ENCODE measurements at places on chromosomes 6 and 20. TPM values are rescaled to one million over a fixed set of nuclear protein-coding genes. Genes with fewer than 3 reads are reported as not detected.

DNA sequence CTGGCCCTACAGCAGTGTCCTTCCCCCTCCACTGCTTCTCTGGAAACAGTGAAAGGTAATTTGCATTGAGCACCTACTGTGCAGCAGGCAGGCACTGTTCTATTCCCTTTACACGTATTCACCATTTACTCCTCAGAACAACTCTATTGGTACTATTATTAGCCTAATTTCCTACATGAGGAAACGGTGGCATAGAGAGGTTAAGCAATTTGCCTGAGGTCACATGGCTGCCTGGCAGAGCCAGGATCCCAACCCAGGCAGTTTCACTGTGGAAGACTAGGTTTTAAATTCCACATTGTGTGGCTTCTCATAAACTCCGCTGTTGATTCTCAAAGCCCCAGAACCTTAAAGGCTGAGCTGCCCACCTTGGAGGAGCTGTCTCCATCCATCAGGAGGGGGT, 72.7 kb downstream of the CLIC5 start:
- DNase-seq = no peak
- H3K4me3 ChIP-seq = no peak overlapping the region
- no peaks in the 10 kb centered on the region for H3K27me3 ChIP-seq

- H3K36me3 ChIP-seq = no peaks in the 10 kb centered on the region
- no peaks in the 10 kb centered on the region for H3K27me3 ChIP-seq
- H3K4me1 ChIP-seq = no peaks in the 10 kb centered on the region
- no peak overlapping the region for H3K27ac ChIP-seq
- H3K4me3 ChIP-seq = no peak overlapping the region
- DNase-seq = no peak
Measured at GRCh38 chr6:13195803-13196202, 132.5 kb downstream of the TBC1D7 start.

DNA sequence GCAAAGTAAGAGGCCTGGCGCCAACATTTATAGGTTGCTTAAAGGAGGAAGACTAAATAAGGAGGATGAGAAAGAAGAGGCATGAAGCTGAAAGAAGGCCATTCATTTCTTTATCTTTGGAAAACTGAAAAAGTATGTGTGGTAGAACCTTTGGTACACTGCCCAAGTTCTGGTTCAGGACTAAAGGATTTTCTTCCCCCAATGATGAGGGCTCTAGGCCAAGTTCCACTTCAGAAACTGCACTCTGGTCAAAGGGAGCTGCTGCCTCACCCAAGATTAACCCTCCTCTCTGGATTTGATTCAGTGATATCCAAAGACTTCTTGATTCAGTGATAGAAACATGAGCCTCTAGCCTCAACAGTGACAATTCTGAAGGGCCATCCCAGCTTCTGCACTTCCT, 5.0 kb upstream of the KPNA5 start:
- no peaks in the 10 kb centered on the region for H3K4me1 ChIP-seq
- H3K27ac ChIP-seq = no peak overlapping the region
- no peak overlapping the region for H3K4me3 ChIP-seq
- H3K36me3 ChIP-seq = no peaks in the 10 kb centered on the region
- DNase-seq = no peak

- H3K4me1 ChIP-seq = peaks cover 4% of the 10 kb centered on the region
- peaks cover 57% of the 10 kb centered on the region for H3K27me3 ChIP-seq
- no peak overlapping the region for H3K27ac ChIP-seq
- no peak overlapping the region for H3K4me3 ChIP-seq
Measured at GRCh38 chr6:1608222-1609040, 1.3 kb upstream of the FOXC1 start.

DNA sequence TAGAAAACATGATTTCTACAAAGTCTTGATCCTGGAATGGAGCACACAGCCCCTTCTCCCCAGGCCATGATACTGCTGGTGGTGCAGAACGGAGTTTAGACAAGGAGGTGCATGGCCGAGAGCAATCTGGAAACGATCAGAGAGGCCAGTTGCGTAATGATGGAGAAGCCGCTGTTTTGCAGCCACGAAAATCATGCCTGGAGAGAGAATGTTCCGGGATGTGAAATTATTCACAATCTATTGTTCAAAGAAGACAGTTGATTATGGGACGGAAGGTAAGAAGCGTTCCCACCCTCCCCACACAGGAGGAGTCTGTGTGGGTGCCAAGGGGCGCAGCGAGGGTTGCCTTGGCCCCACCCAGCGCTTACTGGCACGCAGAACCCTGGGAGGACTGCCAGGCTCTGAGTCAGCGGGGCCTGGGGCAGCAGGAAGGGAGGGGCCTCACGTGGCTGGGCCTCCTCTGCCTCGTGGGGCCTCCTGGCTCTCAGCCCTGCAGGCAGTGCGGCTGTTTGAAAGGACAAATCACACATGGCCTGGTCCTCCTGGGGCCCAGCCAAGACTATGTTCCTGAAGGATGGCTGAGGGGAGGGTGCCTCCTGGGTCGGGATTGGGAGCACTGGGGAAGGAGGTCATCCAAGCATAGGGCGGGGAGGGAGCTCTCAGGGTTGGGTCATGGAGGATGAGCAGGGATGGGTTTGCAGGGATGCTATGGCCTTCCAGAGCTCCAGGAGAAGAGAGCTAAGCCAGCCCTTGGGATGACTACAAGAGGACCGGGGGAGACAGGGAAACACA, 8.7 kb upstream of the AP5S1 start:
- no peaks in the 10 kb centered on the region for H3K27me3 ChIP-seq

- H3K27me3 ChIP-seq = no peaks in the 10 kb centered on the region
- peak overlapping the region; percentile 32 for H3K27ac ChIP-seq
- no peak for DNase-seq
- H3K4me3 ChIP-seq = no peak overlapping the region
- peaks cover 58% of the 10 kb centered on the region for H3K4me1 ChIP-seq
Measured at GRCh38 chr6:108585921-108586536, 25.3 kb downstream of the FOXO3 start.

DNA sequence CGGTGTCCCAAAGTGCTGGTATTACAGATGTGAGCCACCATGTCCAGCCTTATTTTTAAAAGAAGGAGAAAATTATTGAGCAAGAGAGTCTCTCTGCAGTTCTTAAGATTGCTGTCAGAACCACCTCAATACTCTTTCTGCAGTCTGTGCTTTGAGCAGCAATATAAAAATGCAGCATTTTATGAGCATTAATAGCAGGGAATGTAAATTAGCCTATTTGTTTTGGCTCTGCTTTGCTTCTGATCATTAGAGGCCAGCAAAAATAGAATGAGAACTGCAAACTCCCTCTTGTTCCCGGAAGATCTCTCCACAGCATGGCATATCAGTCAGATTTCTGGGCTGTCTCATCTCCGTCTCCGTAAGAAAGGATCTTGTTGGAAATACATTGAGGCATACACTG, 35.8 kb downstream of the C6orf15 start:
- no peaks in the 10 kb centered on the region for H3K27me3 ChIP-seq
- H3K4me1 ChIP-seq = peaks cover 9% of the 10 kb centered on the region
- H3K4me3 ChIP-seq = no peak overlapping the region
- no peak overlapping the region for H3K27ac ChIP-seq
- DNase-seq = no peak

DNA sequence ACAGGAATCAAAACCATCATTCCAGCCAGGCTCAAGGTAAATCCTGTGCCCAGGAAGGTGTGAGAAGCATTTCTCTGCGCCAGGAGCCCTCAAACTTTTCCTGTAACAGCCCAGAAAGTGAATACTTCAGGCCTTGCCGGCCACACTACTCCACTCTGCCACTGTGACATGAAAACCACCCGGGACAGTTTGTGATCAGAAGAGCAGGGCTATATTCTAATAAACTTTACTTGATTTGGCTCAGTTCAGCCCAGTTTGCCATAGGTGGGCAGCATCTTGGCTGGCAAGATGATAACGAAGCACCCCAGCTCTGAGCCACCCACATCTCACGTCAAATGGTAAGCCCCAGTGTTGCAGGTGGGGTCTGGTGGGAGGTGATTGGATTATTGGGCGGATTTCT, 249.4 kb downstream of the DLL1 start:
- DNase-seq = no peak
- no peak overlapping the region for H3K27ac ChIP-seq
- no peaks in the 10 kb centered on the region for H3K27me3 ChIP-seq
- H3K4me1 ChIP-seq = peaks cover 5% of the 10 kb centered on the region

DNA sequence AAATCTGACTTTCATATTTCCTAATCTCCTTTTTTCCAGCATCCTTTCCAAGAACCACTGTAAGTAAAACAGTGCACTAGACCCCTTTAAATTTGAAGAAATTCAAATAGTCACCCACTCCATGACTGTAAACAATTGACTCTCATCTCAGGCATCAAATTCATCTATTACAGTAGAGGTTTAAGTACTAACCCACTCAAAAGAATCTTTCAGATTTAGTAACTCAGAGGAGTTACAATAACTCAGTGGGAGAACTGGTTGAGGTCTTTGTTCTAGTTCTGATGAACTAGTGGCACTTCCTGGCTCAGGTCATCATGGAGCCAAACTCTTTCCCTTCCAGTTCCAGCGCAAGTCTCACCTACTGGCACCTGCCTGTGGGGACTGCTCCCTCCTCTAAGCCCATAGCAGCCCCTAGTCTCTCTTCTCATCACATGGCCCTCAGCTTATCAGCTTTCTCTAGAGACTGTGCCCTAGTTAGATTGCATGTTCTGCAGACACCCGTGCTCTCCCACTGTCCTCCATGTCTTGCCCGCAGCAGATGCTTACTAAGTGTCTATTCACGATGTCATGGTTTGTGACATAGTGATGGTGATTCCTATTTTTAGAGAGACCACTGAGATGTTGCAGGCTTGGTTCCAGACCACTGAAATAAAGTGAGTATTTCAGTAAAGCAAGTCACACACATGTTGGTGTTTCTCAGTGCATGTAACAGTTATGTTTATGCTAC, 196.2 kb downstream of the TBC1D7 start:
- no peaks in the 10 kb centered on the region for H3K36me3 ChIP-seq
- no peaks in the 10 kb centered on the region for H3K4me1 ChIP-seq
- H3K27me3 ChIP-seq = no peaks in the 10 kb centered on the region
- no peak for DNase-seq
- H3K4me3 ChIP-seq = no peak overlapping the region
- no peak overlapping the region for H3K27ac ChIP-seq

DNA sequence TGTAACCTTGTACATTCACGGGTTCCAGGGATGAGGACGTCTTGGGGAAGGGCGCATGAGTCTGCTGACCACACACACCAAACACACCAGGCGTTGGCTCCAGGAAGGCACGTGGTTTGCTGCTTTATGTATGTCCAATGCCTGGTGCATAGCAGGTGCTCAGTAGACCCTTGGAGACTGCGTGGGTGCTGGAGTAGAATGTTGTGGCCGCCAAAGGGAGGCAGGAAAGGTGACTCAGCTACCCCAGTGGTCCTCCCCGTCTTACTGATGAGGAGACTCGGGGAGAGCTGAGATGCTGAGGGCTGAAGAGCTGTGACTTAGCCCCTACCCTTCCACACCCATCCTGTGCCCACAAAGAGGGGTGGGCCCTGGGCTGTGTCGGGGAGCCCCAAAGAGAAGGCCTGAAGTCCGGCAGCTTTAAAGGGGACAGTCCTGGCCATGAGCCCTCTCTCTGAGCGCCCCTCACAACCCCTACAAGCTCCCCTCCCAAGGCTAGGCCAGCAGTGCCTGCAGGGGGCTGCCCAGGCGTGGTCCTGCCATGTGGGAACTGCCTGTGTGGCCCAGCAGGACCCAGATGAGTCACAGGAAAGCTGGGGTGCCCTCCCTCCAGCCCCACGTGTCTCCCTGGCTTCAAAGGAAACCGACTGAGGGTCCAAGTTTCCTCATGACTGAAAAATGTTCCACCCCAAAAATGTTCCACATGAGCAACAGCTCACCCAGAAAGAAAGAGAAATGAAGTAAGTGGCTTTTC, 28.0 kb upstream of the PTGIS start:
- H3K27ac ChIP-seq = peak overlapping the region; percentile 24
- no peaks in the 10 kb centered on the region for H3K27me3 ChIP-seq
- H3K36me3 ChIP-seq = no peaks in the 10 kb centered on the region
- peaks cover 16% of the 10 kb centered on the region for H3K4me1 ChIP-seq
- no peak overlapping the region for H3K4me3 ChIP-seq

DNA sequence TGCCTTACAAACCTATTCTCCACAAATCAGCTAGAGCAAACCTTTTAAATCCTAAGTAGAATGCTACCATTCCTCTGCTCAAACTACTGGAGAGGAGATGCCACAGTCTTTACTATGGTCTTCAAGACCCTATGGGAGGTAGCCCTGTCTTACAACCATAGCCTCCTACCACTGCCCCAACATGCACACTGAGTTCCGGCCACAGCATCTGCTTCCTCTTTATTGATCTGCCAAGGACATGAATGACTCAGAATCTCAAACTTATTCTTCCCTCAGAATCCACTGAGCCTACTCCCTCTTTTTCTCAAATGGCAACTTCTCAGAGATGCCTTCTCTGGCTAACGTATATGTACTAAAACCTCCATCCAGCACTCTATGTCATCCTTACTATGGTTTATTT, 12.2 kb upstream of the ANKEF1 start:
- H3K4me3 ChIP-seq = no peak overlapping the region
- H3K27ac ChIP-seq = no peak overlapping the region
- no peak for DNase-seq
- H3K4me1 ChIP-seq = no peaks in the 10 kb centered on the region
- H3K36me3 ChIP-seq = no peaks in the 10 kb centered on the region
- H3K27me3 ChIP-seq = no peaks in the 10 kb centered on the region

DNA sequence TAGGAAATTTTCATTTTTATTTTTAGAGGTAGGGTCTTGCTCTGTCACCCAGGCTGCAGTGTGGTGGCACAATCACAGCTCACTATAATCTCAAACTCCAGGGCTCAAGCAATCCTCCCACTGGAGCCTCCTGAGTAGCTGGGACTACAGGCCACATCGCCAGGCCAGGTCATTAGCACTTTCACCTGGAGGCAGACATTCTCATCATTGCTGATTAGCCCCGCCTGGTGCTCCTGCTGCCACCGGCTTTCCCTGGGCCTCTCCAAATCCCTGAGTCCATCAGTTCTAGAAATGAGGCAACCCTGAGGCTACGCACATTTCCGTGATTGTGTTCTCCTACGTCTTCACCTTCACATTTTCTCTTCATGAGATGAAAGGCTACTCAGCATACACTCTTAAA, 607.7 kb upstream of the NRSN1 start:
- H3K27ac ChIP-seq = no peak overlapping the region
- H3K4me3 ChIP-seq = no peak overlapping the region
- H3K27me3 ChIP-seq = no peaks in the 10 kb centered on the region
- no peaks in the 10 kb centered on the region for H3K36me3 ChIP-seq
- H3K4me1 ChIP-seq = no peaks in the 10 kb centered on the region

GRCh38 chr6:34425132-34425497, 754 bp downstream of the RPS10 start:
- H3K27me3 ChIP-seq = no peaks in the 10 kb centered on the region
- H3K4me1 ChIP-seq = peaks cover 15% of the 10 kb centered on the region
- H3K27ac ChIP-seq = peak overlapping the region; percentile 95
- peak; percentile 22 for DNase-seq
- H3K36me3 ChIP-seq = peaks cover 17% of the 10 kb centered on the region

Gene SLC35D3
- total RNA-seq = not detected

Gene PKHD1
- total RNA-seq = not detected

Gene GPLD1
- total RNA-seq = under 0.01 TPM

Gene SLC2A4RG
- 18.2 TPM for total RNA-seq

Gene TULP1
- not detected for total RNA-seq

Gene BANF2
- total RNA-seq = not detected

Gene PRDM13
- total RNA-seq = not detected

Gene PPP1R14C
- total RNA-seq = 0.17 TPM

All from fibroblast of lung (primary cell).